Activated CD4-positive, alpha-beta T cell treated with anti-CD3 and anti-CD28 coated beads, Interleukin-2, amount 10 ng/mL, durations not matched to agents 7 days and 5 days (primary cell): ENCODE measurements at places on chromosomes 16 and 17.

DNA sequence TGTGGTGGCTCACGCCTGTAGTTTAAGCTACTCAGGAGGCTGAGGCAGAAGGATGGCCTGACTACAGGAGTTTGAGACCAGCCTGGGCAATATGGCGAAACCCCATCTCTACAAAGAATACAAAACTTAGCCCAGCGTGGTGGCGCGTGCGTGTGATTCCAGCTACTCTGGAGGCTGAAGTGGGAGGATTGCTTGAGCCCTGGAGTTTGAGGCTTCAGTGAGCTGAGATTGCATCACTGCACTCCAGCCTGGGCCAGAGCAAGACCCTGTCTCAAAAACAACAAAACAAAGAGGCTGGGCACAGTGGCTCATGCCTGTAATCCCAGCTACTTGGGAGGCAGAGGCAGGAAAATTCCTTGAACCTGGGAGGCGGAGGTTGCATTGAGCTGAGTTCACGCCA is 7.0 kb upstream of the CSNK1D start:
- no peak for DNase-seq

- peak; percentile 62 for DNase-seq
Measured at GRCh38 chr17:2101448-2102257, 46.8 kb downstream of the HIC1 start.

GRCh38 chr17:34313164-34313563 is 6.1 kb upstream of the CCL8 start:
- no peak for DNase-seq

DNA sequence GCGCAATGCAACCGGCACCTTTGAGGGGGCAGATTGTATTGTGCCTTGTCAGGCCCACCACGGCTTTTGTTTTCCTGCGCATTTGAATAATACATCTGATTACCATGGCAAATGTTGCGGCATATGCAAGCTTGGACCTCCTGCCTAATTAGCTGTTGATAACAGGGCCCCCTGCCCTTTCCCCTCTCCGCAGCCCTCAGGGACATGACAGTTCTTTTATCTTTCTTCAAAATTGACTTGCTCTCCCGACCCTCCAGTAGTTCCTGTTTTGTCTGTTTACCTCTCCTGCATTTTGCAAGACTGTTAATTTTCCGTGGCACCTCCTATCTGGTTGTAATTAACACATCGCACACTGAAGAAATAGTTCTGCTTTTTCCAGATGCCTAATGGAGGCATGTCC is 86.8 kb downstream of the RBFOX1 start:
- no peak for DNase-seq

DNA sequence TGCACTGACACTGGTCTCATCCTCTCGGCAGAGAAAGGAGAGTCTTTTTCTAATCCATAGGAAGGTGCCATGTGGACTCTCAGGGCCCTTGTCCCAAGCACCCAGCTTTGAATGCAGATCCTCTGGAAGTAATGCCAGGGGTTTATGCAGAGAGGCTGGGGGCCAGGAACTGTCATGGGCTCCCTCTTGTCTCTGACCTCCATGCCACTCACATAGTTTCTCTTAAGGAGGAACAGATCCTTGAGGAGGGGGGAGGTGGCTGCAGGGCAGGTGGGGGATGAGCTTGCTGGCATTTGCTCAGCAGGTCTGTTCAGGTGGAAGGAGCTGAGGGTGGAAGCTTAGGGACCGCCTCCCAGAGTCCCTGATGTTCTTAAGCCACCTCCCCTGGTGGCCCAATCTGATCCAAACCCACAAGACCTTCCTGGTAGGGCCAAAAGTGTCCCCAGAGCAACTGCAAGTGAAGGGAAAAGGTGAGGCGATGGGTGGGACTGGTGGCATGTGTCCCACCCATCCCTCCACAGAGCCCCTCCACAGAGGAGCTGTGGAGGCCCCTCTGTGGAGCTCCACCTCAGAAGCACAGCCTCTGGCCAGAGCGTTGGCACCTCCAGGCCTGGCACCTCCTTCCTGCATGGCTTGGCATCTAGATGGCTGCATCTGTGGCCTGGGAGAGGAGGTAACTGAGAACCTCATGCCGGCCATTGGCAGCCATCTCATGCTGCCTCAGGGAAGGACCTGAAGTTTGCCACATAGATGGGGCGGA is 9.2 kb downstream of the NECAB2 start:
- DNase-seq = no peak

GRCh38 chr17:12987120-12987519 is 30.7 kb downstream of the ELAC2 start:
- no peak for DNase-seq

GRCh38 chr17:50192144-50192617 is 9.2 kb downstream of the COL1A1 start:
- DNase-seq = no peak

DNA sequence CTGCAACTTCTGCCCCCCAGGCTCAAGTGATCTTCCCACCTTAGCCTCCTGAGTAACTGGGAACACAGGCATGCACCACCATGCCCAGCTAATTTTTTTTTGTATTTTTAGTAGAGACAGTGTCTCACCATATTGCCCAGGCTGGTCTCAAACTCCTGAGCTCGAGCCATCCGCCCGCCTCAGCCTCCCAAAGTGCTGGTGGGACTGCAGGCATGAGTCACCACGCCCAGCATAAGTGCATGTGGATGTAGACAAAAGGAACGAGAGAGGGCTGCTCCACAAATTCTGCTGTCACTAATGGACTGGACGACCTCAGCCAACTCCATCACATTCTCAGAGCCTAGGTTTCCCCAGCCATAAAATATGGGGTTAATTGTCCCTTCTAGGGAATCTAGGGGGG is 7.7 kb upstream of the SP2 start:
- no peak for DNase-seq

DNA sequence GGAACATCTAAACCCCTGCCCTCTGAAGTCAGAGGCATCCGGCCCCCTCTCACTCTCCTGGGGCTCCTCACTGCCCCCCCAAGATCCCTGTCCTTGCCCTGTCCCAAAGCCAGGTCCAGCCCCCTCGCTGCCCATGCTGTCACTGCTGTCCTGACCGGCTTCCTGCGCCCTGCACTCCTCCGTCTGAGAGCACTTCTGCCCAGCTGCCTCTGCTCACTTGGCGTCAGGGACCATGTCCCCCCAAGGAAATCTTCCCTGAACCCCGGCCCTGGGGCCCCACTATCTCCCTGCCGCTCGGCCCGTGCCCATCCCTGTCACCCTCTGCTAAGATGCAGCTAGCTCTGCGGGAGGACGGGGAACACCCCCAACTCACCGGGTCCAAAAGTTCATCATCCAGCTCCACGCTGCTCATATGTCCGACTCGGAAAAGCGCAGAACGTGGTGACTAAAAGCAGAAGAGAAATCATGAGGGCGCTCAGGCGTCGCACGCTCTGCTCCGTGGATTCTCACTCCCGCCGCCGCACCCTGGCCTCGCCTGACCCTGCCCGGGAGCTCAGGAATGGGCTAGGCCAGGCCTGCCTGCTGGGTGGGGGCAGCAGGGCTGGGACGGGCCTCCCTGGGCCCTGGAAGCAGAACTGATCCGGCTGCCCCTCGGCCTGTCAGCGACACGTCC is 9.8 kb downstream of the CLCN7 start:
- DNase-seq = no peak

- no peak for DNase-seq
Measured at GRCh38 chr16:29756654-29757053, 10.9 kb upstream of the C16orf54 start.

DNA sequence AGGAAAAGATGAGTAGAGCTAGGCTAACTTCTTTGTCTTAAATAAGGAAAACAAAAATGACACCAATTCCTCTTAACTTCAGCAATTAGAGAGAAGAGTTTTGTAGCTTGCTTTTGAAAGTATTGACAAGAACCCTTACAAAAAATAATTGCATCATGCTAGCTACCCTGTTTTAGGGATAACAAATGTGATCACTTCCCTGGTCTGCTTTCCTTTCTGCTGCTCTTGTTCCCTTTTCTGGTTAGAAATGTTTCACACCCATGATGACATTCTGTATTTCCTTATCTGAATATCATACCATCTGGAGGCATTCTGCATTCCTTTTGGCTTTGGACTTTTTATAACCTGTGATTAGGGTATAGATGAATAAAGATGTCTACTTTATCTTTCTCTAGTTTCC is 9.9 kb upstream of the SMIM36 start:
- no peak for DNase-seq

GRCh38 chr17:40490289-40490853 is 11.1 kb downstream of the TNS4 start:
- DNase-seq = peak; percentile 48

DNA sequence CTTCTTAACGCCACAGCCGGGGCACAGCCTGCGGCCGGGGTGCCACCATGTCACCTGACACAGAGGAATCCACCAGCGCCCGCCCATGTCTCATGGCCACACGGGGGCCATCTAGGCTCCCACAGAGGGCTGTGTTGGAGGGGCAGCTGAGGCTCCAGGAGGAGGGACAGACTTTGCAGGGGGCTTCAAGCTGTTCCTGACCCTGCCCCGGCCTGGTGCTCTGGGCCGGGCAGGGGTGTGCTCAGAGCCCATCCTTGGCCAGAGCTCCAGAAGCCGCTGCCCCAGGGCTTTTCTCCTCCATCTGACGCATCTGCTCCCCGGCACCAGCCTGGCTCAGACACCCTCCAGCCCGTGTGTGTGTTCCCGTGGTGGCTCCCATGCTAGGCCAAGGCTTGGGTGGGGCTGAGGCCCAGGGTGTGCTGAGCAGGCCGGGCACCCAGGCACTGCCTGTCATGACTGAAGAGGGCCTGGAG is 7.8 kb upstream of the SLC38A10 start:
- DNase-seq = no peak

- no peak for DNase-seq
Measured at GRCh38 chr16:69404275-69404805, 18.5 kb upstream of the TERF2 start.

DNA sequence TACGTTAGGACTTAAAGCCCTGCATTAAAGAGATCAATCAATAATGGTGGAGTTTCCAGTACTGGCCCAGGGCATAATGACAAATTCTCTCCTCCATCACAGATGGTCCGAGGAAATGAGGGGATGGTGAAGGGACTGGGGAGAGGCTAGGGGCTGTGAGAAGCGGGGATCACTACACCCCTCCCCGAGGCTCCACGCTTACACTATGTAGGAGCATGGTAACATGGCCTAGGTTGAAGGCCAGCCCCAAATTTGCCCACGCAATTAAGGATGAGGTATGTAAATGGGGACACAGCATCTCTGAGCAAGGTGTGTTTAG is 8.0 kb upstream of the AKTIP start:
- no peak for DNase-seq

DNA sequence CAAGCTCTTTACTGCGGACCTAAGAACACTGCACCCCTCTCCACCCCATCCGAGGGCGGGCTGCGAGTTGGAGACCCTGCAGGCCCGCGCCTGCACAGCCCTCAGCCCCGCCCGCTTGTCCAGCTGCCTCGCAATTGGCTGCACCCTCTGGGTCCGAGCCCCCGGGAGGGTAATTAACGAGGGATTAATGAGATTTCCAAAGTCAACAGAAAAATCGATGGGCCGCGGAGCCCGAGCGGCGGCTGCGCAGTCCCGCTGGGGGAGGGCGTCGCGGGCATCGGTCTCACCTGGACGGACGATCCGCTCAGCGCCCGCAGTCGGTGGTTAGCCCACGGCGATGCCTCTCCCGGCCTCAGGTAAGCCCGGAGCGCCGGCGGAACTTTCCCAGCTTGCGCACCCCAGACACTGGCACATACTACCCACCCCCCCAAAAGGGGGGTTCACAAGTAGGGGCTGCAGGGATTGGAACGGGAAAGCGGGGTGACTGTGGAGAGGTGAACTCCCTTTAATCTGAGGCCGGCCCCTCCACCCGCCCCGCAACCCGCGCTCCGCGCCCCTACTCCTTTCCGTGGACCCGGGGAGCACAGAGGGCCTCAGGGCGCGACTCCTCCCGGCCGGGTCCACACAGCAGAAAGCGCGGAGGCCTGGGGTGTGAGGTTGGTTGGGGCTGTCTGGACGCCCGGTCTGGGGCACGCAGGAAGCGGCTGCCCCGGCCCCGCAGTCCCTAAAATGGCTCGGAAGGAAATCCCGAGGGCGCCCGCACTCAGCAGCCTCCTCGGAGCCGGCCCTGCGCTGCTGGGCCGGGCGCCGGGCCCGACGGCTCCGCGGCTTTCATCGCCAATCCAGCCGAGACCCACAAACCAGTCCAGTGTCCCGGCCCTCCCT is at the start of gene OTOP3:
Gene OTOP3 (plus strand): TSS at position 314 of the 885 bp plus-strand sequence. CDS start 24 bp downstream, at position 338.
- no peak for DNase-seq

GRCh38 chr16:72937360-72937759 is 110.6 kb downstream of the ZFHX3 start:
- no peak for DNase-seq

- DNase-seq = no peak
Measured at GRCh38 chr17:45341533-45342158, 24.8 kb upstream of the MAP3K14 start.

- no peak for DNase-seq
Measured at GRCh38 chr16:13332713-13333255, 431.4 kb downstream of the SHISA9 start.

GRCh38 chr17:30378825-30379302 is at the start of gene CPD:
Gene CPD, plus strand, starts transcription at chr17:30378927. Its CDS starts 54 bp downstream, at chr17:30378981.
- peak; percentile 96 for DNase-seq

DNA sequence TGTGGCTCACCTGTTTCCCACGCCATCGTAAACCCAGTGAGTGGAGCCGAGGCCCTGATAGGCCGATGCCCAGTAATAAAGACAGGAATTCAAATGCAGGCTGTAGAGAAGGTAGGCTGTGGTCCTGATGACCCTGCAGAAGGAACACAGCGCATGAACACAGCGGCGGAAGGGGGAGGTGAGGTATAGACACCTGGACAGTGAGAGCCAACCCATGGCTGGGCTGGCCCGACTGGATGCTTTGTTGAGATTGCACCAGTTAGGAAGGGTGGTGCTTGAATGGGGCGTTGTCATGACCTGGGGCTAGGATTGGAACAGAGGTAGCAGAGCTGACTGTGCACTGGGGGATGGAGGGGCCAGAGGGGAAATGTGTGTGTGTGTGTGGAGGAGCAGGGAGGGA is 59.2 kb downstream of the CNGB1 start:
- DNase-seq = no peak

DNA sequence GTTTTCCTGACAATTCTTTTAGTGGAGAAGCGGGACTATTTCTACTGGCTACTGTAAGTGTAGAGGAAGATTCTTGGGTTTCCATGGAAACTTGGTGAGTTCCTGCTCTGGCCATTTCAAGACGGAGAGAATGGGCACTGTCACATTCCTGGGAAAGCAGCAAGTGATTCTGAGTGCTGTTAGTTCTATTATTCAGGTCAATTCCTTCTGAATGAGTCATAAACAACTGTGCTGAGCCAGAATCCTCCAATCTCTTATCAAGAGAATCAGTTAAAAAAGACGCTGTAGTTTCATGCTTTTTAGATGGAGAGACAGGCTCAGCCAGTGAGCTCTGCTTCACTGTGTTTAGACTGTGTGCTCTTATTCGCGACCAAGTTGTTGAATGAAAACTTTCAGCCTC is 19.6 kb downstream of the AKAP10 start:
- DNase-seq = no peak

- no peak for DNase-seq
Measured at GRCh38 chr16:55577887-55578286, 11.4 kb downstream of the CAPNS2 start.

DNA sequence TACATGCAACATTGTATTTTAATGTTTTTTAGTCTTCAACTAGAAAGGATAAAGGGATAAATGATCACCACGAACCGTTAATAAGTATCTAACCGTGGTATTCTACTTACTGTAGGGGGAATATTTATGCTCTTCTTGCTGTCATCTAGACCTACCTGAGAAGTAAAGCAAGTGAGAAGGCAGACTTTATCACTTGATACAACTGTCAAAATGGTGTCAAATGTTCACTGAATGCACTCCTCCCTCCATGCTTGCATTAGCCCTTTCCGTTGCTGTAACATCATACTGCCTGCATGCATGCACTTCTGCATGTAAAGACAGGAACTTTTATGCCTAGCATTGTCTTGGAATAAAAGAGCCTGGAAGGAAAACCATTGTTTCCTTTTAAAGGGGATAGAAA is 298.6 kb upstream of the PMFBP1 start:
- no peak for DNase-seq

- DNase-seq = no peak
Measured at GRCh38 chr17:51164911-51165679, 1.1 kb upstream of the NME2 start.
